ENCODE measurements at places on chromosomes 4 and X.

DNA sequence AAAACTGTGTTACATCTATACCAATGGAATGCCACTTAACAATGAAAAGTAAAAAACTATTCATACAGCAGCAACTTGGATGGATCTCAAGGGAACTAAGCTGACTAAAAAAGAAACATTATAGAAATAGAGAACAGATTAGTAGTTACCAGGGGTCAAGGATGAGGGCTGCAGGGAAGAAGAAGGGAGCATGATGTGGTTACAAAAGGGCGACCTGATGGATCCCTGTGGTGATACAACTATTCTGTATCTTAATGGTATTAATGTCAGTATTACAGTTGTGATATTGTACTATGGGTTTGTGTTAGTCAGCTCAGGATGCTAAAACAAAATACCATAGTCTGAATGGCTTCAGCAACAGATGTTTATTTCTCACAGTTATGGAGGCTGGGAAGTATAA, 190.7 kb downstream of the ZNF674 start:
- no peak for DNase-seq

DNA sequence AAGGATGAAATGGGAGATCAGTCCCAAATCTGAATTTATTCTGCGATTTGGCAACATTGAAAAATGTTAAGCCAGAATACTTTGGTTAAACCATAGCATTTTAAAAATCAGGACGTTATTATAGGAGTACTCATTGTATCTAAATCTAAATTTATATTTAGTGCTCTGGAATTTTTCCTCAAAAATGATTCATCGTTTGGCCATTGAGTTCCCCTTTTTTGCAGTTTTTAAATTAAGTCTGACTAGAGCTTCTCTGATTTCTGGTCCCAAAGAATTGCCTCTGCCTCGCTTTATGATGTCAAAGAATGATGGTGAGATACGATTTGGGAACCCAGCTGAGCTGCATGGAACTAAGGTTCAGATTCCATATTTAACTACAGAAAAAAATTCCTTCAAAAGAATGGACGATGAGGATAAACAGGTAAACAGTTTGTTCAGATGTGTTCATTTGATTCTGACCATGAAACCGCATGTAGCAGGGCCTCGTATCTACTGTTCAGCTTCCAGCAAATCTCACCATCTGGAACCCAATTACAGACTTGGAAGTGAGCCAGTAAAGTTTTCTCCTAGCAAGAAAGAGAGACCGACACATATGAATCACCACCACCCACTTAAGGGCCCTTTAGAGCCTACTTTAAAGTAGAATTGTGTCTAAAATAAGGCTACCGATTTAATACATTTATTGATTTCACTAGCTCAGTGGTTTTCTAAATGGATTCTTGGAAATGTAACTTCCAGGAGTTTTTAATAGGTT, 75.6 kb downstream of the REPS2 start:
- DNase-seq, result no peak

DNA sequence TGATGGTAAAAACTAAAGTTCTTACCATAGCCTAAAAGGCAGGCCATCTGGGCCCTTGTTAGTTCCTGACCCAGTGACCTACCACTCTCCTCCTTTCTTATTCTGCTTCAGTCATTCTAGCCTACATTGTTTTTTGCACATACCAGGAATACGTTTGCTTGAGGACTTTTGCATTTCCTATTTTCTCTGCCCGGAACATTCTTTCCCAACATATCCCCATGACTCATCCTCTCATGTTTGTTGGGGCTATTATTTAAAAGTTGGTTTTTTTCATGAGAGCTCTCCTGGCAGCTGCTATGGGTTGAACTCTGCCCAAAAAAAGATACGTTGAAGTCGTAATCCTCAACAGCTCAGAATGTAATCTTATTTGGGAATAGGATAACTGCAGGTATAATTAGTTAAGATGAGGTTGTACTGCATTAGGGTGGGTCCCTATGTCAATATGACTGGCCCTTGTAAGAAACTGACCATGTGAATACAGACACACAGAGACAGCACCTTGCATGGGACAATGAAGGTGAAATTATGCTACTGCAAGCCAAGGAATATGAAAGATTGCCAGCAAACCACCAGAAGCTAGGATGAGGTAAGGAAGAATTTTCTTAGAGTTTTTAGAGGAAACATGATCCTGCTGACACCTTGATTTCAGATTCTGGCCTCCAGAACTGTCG, 138.3 kb upstream of the PDHA2 start:
- DNase-seq, result no peak

DNA sequence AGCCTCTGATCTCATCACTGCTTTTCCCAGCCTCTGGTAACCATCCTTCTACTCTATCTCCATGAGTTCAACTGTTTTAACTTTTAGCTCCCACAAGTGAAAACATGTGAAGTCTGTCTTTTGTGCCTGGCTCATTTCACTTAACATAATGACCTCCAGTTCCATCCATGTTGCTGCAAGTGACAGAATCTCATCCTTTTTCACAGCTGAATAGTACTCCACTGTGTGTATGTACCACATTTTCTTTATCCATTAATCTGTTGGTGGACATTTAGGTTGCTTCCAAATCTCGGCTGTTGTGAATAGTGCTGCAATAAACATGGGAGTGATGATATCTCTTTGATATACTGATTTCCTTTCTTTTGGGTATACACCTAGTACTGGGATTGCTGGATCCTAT, 109.5 kb downstream of the FRYL start:
- DNase-seq, result no peak

- no peak for DNase-seq
Observed at GRCh38 chr4:150436598-150437370, 145.2 kb upstream of the MAB21L2 start.

DNA sequence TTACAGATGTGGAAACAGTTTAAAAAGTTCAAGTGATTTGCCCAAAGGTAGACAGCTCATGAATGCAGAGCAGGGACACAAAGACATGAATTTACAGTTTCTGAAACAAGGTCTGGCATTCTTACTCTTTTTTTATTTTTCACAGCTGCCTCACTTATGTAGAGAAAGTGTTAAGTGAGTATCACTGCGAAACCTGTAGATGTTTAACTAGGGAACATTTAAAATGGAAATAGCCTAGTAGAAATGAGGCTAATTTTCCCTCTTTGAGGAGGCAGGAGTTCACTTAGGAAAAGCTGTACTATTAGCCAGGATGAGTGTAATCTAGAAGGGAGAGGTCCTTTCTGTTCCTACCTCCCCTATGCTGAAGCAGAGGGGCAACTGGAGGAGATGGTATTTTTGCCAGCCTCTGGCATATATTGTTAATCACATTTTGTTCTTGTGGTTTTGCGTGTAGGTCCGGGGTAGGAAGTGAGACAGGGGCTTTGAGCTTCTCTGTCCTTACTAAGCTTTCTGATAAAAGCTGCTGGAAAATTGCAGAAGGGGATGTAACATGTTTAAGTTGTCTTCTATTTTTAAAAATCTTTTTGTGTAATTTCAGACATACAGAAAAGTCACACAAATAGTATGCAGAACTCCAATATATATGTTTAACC, 492.8 kb upstream of the NR3C2 start:
- DNase-seq, result peak; percentile 28

DNA sequence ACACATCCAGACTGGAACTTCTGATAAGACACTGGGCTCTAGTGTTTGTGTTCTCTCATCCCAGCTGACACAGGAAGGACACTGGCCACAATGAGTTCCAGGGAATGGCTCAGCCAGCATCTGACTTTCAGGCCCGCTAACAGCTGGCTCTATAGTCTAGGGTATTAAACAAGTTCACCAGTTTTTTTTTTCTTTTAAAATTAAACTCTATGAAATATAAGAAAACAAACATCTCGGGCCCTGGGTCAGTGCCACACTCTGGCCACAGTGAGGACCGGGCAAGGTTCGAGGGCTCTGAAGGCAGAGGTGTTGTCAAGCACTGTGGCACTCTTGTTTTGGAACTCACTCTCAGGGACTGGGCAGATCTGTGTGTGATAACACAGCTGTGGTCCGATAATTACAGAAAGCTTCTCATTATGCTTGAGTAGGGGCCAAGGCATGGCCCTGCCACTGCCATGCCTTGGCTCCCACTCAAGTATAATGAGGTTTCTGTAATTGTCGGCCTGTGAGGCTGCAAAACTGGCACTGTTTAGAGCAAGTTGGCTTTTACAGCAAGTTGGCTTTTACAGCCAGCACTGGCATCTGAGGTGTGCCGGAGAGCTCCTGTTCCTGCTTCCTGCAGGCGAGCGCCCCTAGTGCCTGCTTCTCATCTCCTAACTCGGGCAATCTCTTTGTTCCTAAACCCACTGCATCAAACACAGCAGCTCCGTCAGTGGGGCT, 62.8 kb downstream of the PPP1R2C start:
- no peak for DNase-seq

GRCh38 chr4:57320217-57320616, 210.0 kb upstream of the IGFBP7 start:
- no peak for DNase-seq

DNA sequence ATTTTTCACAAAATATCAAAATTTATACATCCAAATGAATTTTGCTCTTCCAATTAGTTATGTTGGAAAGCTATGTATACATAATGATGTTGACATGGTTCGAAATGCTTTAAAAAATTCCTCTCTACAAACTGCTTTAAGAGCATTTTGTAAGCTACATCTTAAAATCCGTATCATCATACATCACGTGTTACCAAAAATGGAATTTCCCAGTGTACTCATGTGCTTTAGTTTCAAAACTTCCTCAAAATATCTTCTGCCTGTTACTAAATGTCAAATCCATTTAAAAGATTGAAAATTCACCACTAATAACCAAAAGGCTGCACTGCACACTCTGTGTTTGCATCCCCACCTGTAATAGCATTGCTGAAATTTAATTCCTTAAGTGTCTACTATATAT, 87.9 kb downstream of the WDFY3 start:
- no peak for DNase-seq

DNA sequence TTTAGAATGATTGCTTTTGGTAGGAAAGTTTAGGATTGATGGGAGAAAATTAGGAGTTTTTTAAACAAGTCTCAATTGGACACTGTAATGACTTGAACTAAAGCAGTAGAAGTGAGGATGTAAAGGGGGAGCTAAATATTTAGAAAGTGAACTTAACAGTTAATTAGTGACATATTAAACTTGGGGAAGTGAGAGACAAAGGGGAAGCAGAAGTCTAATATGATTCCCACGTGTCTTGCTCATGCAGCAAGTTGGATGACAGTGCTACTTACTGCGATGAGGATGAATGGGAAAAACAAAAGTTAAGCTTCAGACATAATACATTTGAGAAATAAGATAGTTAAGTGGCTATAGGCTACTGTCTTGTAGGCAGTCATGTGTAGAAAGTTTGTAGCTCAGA, 110.4 kb downstream of the RPA4 start:
- peak; percentile 12 for DNase-seq

DNA sequence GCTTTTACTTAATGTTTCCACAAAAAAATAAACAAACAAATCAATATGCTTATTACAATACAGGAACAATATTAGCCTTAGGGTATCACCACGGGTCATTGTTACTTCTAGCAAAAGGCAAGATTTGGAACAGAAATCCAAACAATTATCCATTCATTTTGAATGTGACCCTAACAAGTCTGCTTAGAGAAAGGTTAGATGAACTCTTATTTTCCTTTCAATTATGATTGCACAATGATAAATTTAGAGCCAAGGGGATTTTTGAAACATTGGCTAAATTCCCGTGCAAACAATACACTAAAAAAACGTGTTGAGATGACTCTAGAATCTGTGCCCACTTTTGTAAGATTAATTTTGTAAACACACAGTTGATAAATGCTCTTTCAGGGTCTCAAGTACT, 474.7 kb downstream of the PCDH7 start:
- no peak for DNase-seq

- no peak for DNase-seq
Observed at GRCh38 chr4:55827582-55827981, 8.0 kb downstream of the EXOC1L start.

DNA sequence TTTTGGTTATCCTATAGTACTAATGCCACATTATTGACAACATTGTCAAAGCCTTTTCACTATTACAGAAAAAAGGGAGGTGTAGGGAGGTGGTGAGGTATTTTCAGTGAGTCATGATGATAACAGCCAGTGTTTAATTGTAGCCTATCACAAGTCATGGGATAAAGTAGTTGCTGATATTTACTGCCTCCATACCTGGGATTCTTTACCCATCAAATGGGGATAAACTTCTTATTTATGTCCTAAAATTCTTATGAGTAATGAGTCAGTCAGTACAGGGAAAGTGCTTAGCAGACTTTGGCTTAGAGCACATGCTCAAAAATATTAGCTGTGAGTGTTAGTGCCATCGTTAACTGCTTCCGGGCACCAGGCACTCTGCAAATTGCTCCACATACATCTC, 25.7 kb downstream of the ADGRG2 start:
- no peak for DNase-seq

- DNase-seq, result peak; percentile 10
Observed at GRCh38 chrX:107324493-107325310, 118.3 kb downstream of the DNAAF6 start.

DNA sequence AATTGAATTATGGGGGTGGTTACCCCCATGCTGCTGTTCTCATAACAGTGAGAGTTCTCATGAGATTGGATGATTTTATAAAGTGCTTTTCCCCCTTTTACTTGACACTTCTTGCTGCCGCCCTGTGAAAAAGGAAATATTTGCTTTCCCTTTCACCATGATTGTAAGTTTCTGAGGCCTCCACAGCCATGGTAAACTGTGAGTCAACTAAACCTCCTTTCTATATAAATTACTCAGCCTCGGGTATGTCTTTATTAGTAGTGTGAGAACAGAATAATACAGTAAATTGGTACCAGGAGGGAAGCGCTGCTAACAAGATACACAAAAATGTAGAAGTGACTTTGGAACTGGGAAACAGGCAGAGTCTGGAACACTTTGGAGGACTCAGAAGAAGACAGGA, 1070.8 kb downstream of the FAM133A start:
- DNase-seq, result no peak

DNA sequence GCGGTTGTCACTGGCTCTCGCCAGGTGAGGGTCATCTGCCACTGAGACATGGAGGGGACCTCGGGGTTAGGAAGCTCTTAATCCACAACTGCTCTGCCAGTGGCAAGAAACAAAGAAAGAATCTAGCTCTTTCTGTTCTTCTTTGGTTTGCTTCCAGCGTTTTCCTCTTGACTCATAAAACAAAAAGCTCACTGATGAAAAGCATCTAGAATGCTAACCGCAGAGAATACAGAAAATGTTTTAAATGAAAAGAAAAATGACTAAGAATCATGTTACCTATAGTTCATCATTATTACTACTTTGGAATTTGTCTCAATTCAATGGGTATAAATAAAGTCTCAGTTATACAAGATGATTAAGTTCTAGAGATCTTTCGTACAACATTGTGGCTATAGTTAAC, 274.8 kb upstream of the TENM3 start:
- DNase-seq, result no peak

- no peak for DNase-seq
Observed at GRCh38 chr4:146214238-146214637, at the start of gene REELD1. TSS of gene REELD1 (plus strand) at chr4:146214538. CDS start at chr4:146216953, 2,415 bp downstream.

- no peak for DNase-seq
Observed at GRCh38 chrX:107805179-107805578, 20.5 kb upstream of the MID2 start.

DNA sequence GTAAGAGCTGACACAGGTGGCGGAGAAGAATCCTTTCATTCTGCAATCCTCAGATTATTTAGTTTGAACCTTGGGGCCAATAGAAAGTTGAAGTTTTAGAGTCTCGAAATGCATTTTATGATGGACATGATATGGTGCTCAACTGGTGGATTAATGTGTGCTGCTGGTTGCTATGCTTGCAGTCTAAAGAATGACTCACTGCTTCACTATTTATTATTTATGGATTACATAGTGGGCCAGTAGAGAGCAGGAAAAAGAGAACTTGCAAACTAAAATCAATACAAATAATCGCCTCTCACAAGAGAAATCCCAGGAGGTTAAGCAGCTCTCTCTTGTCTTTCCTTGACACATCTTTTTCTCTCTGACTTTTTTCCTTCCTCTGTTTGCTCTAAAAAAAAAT, 2326.8 kb upstream of the AGA start:
- DNase-seq, result no peak

- DNase-seq, result peak; percentile 34
Observed at GRCh38 chr4:122759639-122760310, 27.3 kb downstream of the BBS12 start.

All from Kasumi-1 (cell line).